ENCODE measurements at places on chromosomes 3 and 15.

- no peak for DNase-seq
These were observed 35.4 kb upstream of the KBTBD8 start for GRCh38 chr3:66962664-66963063.

DNA sequence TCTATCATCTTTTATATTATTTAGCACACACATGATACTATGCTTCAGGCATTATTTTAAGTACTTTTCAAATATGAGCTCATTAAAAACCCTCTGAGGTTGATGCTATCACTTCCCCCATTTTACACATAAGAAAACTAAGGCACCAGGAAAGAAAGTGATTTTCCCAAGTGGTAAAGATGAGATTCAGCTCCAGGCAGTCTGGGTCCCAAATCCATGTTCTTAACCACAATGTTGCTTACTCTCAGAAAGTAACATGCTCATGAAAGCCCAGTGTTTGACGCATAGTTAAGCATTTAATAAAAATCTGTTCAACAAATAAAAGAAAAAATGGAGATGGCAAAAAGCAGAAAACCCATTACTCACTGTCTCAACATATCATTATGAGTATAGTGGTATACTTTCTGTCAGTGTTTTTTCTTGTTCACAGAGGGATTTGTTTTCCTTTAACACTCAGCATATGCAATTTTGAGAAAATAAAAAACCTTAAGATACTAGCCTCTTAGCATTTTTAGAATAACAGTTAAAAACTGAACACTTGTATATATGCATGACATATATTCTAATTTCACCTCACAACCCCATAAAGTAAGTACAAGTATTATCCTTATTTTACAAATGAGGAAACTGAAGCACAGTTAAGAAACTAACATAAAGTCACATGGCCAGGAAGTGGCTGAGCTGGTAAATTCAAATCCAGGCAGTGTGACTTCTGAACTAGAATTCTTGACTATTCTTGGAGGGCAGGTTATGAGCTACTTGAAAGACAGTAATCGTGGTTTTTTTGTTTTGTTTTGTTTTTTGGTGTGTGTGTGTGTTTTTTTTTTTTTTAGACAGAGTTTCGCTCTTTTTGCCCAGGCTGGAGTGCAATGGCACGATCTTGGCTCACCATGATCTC, 10.4 kb downstream of the PEAK1 start:
- no peak for DNase-seq

GRCh38 chr15:33411596-33412540, 101.1 kb downstream of the RYR3 start:
- DNase-seq, result no peak

- DNase-seq, result no peak
These were observed 4.2 kb upstream of the DGKG start for GRCh38 chr3:186366206-186366605.

- no peak for DNase-seq
These were observed 4.8 kb upstream of the ZBTB20 start for GRCh38 chr3:115151921-115152320.

- DNase-seq, result no peak
These were observed 87.5 kb downstream of the NEK10 start for GRCh38 chr3:27281671-27282150.

DNA sequence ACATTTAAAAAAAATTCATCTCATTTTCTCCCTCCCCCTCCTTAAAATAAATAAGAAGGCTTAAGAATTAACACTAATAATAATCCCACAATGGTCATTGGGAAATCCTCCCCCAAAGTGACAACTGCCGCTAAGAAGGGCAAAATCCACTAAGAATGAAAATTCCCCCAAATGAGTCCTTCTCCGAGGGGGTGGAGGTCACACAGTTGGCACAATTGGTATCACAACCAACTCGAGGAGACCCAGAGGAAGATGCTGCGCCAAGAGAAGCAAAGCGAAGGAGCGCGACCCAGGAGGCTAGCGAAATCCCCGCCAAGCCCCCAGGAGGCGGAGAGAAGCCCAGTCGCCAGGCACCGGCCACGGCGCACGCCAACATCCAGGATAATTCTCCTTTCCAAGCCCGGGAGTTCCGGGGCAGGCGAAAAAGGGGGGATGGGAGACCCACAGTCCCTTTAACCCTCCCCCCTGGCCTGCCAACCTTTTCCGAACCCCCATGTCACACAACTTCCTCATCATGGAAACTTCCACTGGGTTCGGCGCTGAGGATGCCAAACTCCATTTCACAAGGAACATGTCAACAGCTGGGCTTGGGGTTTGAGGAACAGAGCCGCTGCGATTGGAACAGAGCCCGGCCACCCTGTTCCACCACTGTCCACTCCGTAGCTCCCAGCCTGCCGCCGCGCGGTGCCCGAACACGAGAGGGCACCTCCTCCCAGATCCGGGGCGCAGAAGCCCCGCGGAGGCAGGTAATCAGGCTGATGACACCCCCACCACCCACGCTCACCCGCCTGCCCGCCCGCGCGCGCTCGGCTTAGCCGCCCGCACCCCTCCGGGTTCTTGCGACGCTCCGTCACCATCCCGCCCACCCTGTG, 668 bp downstream of the THRB start:
- DNase-seq, result no peak

GRCh38 chr15:90489514-90489913, 40.2 kb upstream of the CRTC3 start:
- no peak for DNase-seq

DNA sequence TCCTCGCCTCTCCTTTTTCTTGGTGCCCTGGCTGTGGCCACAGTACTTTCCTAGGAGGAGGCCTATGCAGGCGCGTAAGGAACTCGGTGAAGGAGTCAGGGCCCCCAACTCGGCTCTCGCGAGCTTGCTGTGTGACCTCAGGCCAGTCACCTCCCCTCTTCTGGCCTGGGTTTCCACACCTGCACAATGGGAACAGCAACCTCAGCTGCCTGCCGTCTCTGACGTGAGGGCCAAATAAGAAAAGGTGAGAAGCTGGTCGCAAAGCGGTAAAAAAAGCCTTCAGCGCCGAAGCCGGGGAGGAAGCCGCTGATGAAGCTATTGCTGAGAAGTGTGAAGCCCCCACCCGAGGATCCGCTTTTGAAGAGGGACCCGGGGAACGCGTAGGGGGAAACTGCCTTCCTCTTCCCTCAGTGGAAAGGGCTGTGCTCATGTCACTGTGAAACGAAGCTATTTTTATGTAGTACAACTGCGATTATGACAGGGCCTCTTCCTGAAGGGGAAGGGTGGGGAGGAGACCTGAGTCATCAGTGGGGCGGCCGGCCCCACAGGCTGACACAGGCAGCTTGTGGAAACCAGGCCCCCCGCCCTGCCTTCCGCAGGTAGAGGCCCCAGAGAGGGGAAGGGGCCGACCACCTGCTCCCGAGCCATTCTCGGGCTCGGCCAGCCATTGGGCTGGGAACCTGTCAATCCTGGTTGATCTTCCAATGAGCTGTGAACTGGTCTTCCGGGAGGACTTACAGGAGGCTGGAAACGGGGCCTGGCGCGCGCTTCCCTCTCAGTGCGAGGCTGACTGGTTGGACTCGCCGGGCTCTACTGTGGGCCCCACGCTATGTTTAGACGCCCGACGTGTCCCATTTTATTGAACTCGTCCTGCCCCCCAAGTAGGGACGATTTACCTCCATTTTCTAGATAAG, 18.0 kb upstream of the ANKDD1A start:
- peak; percentile 98 for DNase-seq

DNA sequence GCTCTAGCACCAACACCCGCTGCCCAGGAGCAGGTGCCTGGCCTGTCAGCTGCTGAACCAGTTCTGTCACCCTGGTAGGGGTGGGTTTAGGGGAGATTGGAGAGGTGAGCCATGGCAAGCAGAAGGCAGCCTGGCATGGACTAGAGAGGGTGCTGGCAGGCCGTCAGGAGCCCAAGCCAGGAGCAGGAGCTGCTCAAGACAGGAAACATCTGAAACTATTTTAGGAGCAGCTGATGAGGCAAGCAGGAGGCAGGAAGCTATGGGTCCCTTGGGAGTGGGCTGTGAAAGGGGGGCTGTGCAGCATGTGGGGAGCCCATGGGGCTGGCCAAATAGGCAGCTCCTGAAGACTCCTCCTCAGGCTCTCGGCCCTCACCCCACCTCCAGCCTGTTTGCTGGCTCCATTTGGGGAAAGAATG, 2.3 kb downstream of the INKA1 start:
- no peak for DNase-seq
